ENCODE measurements at places on chromosomes 1 and 21. TPM values are rescaled to one million over a fixed set of nuclear protein-coding genes. Genes with fewer than 3 reads are reported as not detected.

The PLPPR5 gene
- total RNA-seq: not detected

The SLX9 gene
- total RNA-seq: 21.8 TPM

The FAM72B gene
- 1.3 TPM for total RNA-seq

The CLDN8 gene
- not detected for total RNA-seq

The CFAP141 gene
- total RNA-seq: not detected

The TOMM20 gene
- 102 TPM for total RNA-seq

The PGBD5 gene
- not detected for total RNA-seq

The CFAP74 gene
- not detected for total RNA-seq

The OR2L3 gene
- total RNA-seq: not detected

The SLC26A9 gene
- total RNA-seq: not detected

The NPPA gene
- total RNA-seq: not detected

The VCAM1 gene
- total RNA-seq: not detected

The SPRR1B gene
- not detected for total RNA-seq

The CTSK gene
- total RNA-seq: 18.0 TPM

The LAMC2 gene
- total RNA-seq: not detected

The CSMD2 gene
- not detected for total RNA-seq

The CD52 gene
- 1,528 TPM for total RNA-seq

The UMODL1 gene
- total RNA-seq: 0.35 TPM

The ZSCAN20 gene
- 0.94 TPM for total RNA-seq

The PLA2G5 gene
- not detected for total RNA-seq

The CYYR1 gene
- total RNA-seq: not detected

The NUF2 gene
- 1.5 TPM for total RNA-seq

The ALPL gene
- not detected for total RNA-seq

The RSPH1 gene
- 0.25 TPM for total RNA-seq

The CCT3 gene
- 84.5 TPM for total RNA-seq

The SETSIP gene
- not detected for total RNA-seq

The NUP210L gene
- 0.10 TPM for total RNA-seq

The RXFP4 gene
- not detected for total RNA-seq

The CELA2B gene
- total RNA-seq: not detected

The SLFNL1 gene
- 0.30 TPM for total RNA-seq

The CNKSR1 gene
- 7.0 TPM for total RNA-seq

The FCN3 gene
- total RNA-seq: not detected

The SLAMF7 gene
- total RNA-seq: 0.76 TPM
